ENCODE measurements at places on chromosomes 6 and 20.

DNA sequence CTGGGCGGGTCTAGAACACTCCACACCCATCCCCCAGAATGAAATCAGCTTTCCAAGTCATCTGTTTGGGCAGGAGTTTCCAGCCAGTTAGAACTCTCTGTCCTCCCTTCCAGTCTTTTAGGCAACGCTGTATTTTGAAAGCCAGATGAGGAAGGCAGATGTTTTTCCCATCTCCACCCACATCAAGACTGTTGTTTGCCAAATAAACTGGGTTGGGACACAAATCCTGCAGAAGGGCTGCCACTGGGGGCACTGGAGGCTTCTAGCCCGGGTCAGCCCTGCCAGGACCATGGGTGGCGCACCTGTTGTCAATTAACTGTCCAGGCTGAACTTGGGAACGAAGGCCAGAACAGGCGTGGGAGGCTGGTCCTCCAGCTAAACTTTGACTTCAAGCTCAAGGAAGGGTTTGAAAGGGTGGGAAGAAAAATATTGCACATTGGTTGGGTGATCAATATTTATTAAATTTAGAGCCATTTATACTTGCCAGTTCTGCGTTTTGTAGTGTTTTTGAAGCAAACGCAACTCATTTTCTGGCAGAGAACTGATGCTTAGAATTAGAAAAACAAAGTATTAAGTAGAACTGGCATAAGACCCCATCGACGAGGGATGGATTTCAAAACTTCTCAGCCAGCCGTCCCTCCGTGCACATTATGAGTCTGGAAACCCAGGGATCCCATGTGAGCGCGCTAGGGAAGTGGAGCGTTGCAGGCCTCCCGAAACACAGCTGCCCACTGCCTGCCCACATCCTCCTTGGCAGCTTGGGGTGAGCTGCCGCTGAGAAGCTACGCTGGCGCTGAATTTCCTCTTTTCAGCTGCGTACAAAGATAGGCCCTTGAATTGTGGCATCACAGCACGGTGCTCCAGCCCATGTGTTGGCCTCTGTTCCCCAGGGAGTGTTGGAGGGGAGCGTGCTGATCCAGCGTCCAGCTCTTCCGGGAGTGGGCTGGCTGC is 297.4 kb downstream of the QKI start:
- peak; percentile 81 for DNase-seq

- no peak for DNase-seq
These were observed 7.4 kb downstream of the HLA-F start for GRCh38 chr6:29730575-29731126.

DNA sequence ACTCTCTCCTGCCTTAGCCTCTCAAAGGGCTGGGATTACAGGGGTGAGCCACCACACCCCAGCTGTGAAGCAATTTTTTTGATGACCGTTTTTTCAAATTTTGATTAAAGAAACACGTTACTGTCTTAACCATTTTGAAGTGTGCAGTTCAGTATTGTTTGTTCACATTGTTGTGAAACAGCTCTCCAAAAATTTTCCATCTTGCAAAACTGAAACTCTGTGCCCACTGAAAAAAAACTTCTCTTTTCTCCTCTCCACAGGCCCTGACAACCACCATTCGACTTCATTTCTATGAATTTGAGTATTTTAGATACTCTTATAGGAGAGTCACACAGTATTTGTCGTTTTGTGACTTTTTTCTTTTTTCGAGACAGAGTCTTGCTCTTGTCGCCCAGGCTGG is 53.9 kb downstream of the ECT2L start:
- peak; percentile 25 for DNase-seq

- DNase-seq, result no peak
These were observed 150.6 kb downstream of the RPS12 start for GRCh38 chr6:132964868-132965382.

GRCh38 chr6:324116-324728 is 31.9 kb downstream of the DUSP22 start:
- DNase-seq, result no peak

- peak; percentile 9 for DNase-seq
These were observed 654.5 kb upstream of the PTCHD4 start for GRCh38 chr6:48765352-48765961.

DNA sequence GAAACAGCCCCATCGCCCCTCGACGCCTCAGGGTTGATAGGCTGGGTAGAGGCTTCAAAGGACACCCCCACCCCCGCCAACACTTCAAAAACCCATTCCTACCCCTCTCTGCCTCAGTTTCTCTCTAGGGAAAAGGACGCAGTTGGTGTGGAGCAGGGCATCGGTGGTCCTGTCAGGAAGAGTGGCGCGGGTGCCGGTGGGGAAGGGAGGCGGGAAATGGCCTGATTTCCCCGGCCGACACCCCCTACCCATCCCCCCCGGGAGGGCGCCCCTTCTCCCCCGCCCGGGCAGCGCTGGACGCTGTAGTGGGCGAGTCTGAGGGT is 367 bp downstream of the NRSN2 start:
- no peak for DNase-seq

- no peak for DNase-seq
These were observed 13.8 kb downstream of the ADRM1 start for GRCh38 chr20:62316331-62317166.

GRCh38 chr20:46087161-46087560 is 2.6 kb downstream of the NCOA5 start:
- DNase-seq, result no peak

- DNase-seq, result no peak
These were observed 57.0 kb downstream of the ADNP start for GRCh38 chr20:50874111-50874757.

DNA sequence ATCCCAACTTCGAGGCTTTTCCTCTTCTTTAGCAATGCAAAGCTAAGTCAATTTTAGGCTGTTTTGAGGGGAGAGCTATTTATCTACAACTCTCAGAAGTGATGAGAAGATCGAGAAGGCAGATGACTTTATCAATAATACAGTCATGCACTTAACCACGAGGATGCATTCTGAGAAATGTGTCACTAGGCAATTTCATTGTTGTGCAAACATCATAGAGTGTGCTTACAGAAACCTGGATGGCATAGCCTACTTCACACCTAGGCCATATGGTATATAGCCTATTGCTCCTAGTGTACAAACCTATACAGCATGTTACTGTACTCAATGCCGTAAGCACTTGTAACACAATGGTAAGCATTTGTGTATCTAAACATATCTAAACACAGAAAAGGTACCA is 66.6 kb downstream of the PRND start:
- DNase-seq, result no peak

- DNase-seq, result no peak
These were observed 40.3 kb downstream of the MGME1 start for GRCh38 chr20:18009116-18009515.

DNA sequence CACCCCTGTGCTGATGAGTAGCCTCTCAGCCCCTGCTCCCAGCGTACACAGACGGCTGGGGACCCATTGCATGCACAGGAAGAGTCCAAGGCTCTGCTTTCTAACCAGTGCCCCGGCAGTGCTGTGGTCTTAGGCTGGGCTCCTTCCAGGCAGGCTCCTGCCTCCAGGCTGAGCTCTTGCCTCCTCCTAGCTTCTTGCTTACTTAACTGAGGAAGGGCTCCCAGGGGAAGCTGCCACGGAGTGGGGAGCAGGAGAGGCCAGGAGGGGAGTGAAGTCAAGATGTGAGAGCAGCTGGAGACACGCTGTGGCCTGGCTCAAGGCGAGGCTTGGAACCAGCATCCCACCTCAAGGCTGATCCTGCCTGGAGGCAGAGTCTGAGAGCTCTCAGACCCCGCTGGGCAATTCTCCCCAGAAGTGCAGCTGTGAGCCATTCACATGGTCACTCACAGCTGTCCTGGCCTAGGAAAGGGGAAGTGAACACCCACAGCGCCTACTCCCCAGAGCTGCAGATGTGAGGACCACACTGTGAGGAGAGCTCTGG is 141.0 kb downstream of the TBXT start:
- no peak for DNase-seq

- no peak for DNase-seq
These were observed 187.0 kb upstream of the BMP2 start for GRCh38 chr20:6580486-6580885.

- DNase-seq, result no peak
These were observed 7.3 kb downstream of the RAET1E start for GRCh38 chr6:149890629-149891045.

DNA sequence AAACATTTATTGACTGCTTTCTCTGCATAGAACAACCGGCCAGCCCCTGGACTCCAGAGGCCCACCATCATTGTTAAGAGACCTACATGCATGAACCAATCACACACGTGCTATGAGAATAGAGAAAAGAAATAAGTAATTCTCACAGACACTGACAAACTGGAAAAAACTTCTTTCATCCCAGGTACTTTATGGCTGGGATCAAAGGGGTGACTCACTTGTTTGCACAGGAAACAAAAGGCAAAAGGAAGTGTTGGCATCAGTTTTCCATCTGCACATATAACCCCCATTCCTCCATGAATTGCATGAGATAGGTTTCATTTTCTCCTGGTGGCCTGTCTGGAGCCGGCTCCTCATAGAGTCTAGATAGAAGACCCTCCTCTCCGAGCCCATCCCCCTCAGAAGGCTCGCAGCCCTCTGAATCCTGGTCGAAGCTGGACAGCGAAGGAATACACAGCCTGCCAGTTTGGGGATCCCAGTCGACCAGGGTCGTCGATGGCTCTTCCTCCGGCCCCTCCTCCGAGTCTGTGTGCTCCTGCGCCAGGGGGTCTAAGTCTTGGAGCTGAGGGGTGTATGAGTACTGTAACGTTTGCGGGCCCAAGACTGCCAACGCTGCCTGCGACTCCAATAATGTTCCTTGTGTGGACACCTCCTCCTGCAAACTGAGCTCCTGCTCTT is 43.3 kb downstream of the IL20RA start:
- no peak for DNase-seq

- DNase-seq, result no peak
These were observed 101.5 kb downstream of the UNC5CL start for GRCh38 chr6:40937491-40937890.

- no peak for DNase-seq
These were observed 36.0 kb upstream of the FOXO3 start for GRCh38 chr6:108524528-108525248.

GRCh38 chr20:62603907-62604785 is 38.2 kb upstream of the SLCO4A1 start:
- no peak for DNase-seq

- DNase-seq, result no peak
These were observed 1.0 kb downstream of the IGF2R start for GRCh38 chr6:159969921-159970320.

- no peak for DNase-seq
These were observed 27.6 kb upstream of the SCAF8 start for GRCh38 chr6:154705471-154706113.

DNA sequence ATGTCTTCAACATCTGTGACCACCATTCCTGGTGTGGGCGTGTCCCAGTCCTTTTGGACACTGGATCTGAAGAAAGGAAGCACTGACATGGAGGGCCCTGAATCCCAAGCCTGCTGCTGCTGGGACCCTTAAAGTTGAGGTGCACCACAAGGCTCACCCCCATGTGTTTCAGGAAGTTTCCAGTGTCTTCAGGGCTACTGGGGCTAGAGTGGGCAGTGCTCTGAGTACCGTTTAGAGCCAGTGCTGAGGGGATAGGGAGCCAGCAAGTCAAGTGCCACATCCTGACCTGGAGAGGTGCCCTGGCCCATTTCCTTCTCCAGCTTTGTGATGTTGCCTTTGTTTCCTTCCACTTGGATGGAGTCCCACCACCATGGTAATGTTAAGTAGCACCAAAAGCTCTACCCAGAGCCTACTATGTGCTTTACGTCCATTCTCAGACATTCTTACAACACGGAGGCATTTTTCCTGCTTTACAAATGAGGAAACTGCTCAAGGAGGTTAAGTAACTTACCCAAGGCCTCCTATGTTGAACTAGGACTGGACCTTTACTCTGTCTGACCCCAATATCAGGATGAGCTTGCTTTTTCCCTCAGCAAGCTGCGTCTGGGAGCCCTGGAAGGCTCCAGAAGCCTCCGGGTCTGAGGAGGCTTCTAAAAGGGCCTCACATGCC is 552 bp upstream of the DEF6 start:
- DNase-seq, result no peak

DNA sequence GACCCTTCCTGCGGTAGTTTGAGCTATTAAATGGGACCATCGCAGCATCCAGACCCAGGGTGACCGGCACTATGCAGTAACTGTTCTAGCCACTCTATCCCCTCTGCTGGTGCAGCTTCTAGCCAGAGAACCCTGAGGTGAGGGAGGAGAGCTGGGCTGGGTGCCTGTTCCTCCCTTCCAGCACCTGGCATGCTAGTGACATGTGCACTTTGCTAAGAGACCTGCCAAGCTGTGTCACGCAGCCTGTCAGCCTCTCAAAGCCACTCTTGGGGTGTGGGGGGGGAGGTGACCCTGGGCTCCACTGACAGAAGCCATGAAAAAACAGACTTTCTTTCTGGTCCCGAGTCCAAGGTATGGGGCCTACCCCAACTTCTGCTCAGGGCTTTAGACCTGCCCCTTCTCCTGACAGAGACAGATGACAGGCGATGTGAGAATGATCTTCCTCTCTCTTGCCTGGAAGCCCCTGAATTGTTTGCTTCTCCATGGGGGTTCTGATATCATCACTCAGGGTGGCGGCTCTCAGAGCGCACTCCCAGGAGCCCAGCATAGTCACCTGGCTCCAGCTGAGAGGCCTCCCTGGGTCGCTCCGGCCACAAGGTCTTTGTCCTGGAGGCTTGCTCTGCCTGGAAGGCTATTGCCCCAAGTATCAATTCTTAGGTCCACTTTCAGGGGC is 47.2 kb upstream of the MLN start:
- DNase-seq, result no peak

DNA sequence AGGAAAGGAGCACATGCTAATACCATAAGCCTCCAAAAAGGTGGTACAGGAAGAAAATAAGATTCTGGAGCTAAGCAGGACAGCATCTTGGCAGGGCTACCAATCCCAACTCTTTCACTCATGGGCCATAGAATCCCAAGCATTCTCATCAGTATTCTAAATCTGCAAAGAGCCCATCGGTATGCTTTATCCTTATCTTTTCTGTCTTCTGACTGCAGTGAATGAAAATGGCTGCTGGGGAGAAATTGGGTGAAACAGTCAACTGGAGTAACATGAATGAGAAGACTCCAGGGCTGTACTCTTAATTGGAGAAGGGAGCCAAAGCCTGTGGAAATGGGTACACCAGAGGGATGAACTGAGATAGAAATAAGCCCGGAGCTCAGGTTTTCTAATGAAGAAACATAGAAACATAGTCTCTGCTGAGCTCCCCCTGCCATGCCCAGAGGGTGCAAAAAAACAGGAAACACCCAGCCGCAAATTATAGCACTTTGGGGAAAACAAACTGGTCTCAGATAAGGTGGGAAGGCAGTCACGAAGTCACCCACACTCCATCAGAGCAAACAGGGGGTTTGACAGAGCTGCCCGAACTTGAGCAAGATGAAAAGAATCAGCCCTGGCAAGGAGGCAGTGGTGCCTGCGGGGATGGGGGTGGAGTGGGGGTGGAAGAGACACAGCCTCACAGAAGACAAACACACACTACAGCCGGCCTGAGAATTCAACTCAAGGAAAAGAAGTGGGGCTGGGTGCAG is 35.4 kb upstream of the E2F3 start:
- DNase-seq, result peak; percentile 23

GRCh38 chr6:163339466-163339865 is 75.1 kb upstream of the QKI start:
- DNase-seq, result no peak

Data from HL-60 (cell line).